Cardiac muscle cell (in vitro differentiated cells and primary cell): ENCODE measurements at places on chromosomes 7 and 10. TPM values are rescaled to one million over a fixed set of nuclear protein-coding genes. Genes with fewer than 3 reads are reported as not detected.

The KCP gene
- total RNA-seq: 0.49 and 1.2 TPM in 2 replicates

DNA sequence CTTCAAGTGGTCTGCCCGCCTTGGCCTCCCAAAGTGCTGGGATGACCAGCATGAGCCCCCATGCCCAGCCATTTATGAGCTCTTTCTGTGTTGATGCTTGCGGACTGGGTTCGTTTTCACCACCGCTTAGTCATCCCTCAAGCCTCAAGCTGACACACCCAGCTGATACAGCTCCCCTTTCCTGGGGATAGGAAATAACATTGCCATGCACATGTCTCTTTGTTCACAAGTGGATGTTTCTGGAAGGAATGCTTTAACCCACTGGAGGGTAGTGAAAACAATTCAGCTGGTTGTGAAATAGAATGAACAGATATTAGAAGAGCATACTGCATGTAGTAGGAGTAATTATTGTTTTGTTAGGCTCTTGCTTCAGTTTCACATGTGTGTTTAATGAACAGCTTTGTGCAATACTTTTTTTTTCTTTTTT is 8.5 kb upstream of the METTL27 start:
- no peak for DNase-seq

DNA sequence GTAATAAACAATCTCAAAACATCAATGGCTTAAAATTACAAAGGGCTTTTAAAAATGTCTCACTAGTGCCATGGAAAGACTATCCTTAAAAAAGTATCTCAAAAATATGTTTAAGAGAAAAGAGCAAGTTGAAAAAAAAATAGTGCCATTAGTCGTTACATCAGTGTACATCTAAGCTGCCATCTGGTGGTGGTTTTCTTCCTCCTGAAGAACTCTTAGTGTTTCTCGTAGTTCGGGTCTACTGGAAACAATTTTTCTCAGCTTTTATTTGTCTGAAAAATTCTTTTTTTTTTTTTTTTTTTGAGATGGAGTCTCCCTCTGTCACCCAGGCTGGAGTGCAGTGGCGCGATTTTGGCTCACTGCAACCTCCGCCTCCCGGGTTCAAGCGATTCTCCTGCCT is 5.9 kb upstream of the GARIN1A start:
- no peak for DNase-seq

DNA sequence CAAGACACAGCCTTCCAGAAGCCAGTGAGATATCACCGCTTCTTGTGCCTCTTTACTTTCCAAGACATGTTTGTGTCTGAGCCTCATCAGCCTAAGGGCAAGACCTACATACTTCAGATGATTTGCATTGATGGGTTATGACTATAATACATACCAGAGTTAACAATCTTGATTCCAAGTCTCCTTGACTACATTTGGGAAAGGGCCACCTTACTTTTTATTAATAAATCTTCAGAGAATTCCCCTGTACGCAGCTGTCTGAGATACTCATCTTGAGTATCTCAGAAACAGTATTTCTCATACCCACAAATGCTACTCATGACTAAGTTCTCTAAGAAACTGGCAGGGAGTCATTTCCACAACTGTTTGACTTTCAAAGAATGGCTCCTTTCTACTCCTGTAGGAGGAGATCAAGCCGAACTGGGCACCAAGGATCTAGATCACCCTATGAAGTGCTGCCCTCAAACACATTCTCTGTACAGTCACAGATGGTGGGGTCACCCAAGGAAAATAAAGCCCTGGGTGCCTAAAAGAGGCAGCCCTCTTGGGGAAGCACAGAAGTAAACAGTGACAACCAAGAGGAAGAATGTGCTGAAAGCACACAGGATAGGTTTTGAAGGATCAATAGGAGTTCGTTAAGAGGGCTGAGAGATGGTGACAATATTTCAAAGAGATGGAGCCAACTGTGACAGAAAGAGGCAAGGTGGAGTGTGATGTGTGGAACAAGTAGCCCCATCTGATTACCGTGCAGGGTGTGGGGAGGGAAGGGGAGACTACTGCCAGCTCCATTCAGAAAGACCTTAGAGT is 138.9 kb downstream of the JAZF1 start:
- no peak for DNase-seq

GRCh38 chr7:158258411-158259130 is 329.1 kb downstream of the PTPRN2 start:
- DNase-seq: no peak

- DNase-seq: no peak
Observed at GRCh38 chr10:125788156-125789034, 12.8 kb upstream of the MMP21 start.

GRCh38 chr7:75687246-75688088 is 51.3 kb downstream of the HIP1 start:
- DNase-seq: no peak

The AGAP9 gene
- 7.3 and 14.9 TPM in 2 replicates for total RNA-seq

The RTKN2 gene
- total RNA-seq: 1.2 and 4.4 TPM in 2 replicates

DNA sequence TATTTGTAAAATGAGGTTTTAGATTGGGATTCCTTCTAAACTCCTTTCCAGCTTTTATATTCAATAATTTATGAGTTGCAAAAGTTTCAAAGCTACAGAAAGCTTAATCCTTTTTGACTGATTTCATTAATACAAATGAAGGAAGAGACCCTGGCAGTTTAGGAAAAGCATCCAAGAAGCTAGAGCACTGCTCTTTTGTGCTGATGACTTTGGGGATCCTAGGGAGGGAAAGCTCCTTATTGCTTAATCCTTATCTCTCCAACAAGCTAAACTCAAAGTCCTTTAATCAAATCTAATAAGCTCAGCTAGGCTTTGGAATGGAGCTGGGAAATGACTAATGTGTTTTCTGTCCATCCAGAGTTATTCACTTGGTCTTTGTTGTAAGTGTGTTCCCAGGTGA is 285.4 kb downstream of the ACTR3B start:
- DNase-seq: no peak

DNA sequence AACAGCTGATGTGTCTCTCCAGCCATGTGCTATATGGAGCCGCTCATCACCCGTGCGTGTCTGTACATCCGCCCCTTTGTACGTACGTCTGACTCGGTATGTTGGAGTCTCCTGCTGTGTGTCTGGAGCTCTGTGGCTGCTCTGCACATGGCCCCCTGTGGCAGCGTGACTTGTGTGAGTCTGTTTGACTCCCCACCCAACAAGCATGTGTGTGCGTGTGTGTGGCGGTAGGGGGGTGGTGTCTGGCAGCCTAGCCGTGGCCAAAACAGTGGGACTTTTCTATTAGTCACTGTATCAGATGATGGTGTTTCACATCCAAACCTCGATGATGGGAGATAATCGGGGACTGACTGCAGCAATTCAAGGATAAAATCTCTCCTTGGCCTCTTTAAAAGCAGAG is 94.1 kb downstream of the COL13A1 start:
- DNase-seq: peak; percentile 60

DNA sequence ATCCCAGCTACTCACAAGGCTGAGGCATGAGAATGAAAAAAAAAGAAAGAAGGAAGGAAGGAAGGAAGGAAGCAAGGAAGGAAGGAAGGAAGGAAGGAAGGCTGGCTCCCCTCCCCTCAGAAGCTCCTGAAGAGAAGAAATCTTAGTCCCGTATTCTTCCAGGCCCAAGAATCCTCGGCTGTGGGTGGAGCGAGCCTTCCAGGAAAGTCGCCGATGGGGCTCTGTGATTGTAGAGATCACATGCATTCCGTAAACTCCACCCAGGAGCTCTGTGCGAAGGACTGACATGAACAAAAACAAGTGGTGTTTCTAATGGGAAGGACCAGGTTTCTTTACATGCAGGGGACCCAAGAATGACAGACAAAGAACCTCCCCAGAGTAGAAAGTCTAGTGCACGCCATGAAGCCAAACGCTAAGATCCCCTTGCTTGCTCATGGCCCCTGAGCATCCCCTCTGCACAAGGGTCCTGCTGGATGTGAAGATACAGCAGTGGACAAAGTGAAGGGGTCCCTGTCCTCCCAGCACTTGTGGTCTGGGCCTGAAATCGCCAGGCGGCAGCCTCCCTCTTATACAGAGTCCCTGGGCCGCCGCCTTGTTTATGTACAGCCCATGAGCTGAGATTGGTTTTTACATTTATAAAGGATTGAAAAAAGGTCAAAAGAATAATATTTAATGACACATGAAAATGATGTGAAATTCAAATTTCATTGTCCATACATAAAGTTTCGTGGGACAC is 25.2 kb downstream of the CNPY1 start:
- DNase-seq: no peak

- no peak for DNase-seq
Observed at GRCh38 chr7:78675511-78675910, 778.0 kb downstream of the MAGI2 start.

The DPYSL4 gene
- 30.3 and 58.0 TPM in 2 replicates for total RNA-seq

The ADCY1 gene
- total RNA-seq: 12.6 and 22.9 TPM in 2 replicates

The MPP7 gene
- total RNA-seq: 7.7 and 10.8 TPM in 2 replicates
